ENCODE measurements at places on chromosomes 12 and 14. TPM values are rescaled to one million over a fixed set of nuclear protein-coding genes. Genes with fewer than 3 reads are reported as not detected.

AJUBA gene
- polyA plus RNA-seq, result 97.2 TPM

NELL2 gene
- polyA plus RNA-seq, result 26.0 TPM

SLC17A8 gene
- 0.35 TPM for polyA plus RNA-seq

GRCh38 chr12:11758510-11759493, 109.3 kb downstream of the ETV6 start:
- no peak for DNase-seq

- no peak for DNase-seq
Measured at GRCh38 chr12:56634837-56635791, 5.0 kb upstream of the BAZ2A start.

DNA sequence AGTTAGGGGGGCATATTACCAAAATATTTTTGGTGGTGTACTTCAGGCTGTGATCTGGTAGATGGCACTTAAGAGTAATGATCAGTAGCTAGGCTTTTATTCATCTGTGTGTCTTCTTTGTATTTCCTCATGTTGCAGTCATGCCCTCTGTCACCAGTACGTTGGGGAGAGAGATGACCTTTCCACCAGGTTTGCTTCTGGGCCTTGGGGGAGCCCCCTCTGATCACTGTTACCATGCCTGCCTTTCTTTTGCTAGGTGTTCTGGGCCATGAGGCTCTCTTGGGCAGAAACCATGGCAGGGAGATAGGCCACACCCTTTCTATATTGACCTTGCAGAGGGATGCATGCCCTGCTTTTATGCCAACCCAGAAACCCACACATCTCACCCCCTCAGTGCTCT, 208.5 kb downstream of the RAD51B start:
- DNase-seq, result no peak

DNA sequence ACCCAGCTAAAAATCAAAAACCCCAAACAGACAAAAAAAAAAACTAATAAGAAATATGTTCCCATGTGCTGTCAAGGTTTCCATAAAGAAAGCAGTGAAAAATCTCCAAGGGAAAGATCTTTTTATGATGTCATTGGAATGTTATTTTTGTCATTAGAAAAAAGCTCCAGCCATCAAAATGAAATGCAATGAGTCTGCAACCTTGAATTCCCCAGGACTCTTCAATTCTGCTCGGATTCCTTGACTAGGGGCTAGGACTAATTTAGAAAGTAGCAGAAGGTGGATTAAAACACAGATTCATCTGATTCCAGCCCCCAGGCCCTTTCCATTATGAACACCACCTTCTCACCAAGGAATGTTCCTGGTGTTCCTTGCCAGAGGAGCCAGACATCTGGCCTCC, 6.0 kb upstream of the PCNX1 start:
- DNase-seq, result no peak

DNA sequence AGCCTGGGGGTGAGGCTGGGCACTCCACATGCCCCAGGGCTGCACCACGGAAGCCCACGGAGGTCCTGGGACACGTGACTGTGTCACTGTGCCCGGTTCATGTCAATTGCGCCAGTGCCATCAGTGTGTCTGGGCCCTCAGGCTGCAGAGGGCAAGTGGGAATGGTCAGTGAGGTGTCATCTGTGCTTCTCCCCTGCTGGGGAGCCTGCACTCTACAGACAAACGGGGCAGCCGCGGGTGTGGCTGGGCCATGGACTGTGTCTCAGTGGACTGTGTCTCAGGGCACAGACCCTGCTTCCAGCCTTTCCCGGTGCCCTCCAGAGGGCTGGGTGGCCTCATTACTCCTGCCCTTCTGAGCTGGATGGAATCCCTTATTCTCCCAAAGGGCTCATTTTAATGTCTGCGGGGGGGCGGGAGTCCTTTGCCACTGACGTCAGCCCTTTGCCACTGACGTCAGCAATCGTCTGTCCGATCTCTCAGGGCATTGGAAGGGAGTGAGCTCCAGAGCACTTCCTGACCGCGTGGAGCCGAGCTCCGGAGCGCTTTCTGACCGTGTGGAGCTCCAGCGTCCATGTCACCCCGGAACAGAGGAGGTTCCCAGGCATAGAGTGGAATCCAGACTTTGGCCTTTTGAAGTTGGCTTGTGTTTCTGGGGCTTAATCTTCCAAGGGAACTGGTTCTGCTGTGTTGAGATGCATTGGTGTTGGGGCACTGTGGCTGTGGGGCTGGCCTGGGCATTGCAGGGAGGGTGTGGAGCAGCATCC, 72.4 kb downstream of the ADGRD1 start:
- DNase-seq, result no peak

- no peak for DNase-seq
Measured at GRCh38 chr14:42141328-42141727, 534.7 kb downstream of the LRFN5 start.

GRCh38 chr12:124188561-124189405, 106.1 kb upstream of the RFLNA start:
- no peak for DNase-seq

DNA sequence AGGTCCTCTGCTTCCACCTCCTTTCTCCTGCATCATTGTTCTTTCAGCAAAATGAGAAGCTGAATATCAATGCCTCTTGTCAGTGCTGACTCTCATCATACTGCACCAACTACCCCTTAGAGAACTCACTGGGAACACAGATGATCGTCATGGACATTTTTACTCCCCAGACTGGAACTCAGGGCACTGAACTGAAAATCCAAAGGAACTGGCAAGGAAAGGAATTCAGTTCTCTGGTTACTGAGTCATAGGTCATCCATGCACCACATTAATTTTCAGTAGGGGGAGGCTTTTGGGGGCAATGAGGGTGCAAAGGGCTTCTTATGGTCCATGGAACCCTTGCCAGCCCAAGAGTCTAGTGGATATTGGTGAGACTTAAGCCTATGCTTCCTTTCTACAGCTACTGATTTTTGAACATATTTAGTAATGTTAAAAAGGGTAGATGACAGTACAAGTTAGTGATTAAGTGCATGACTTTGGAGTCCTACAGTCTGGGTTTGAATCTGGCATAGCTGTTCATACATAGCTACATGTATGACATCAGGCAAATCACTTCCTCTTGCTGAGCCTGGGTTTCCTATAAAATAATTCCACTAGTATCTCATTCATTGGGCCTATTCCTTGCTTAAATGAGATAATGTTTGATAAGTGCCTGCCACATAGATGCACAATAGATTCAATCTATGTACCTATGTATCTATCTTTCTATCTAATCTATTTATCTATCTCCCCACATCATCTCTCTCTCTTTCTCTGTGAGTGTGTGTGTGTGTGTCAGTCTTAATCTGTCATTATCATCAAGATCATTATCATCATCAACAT, 29.2 kb downstream of the BBS10 start:
- no peak for DNase-seq
